ENCODE measurements at places on chromosomes 13 and 19. TPM values are rescaled to one million over a fixed set of nuclear protein-coding genes. Genes with fewer than 3 reads are reported as not detected.
A peak's percentile ranks its signal among the peaks of the same experiment; 100 is the strongest.

Gene ARHGAP33
- 10.6 TPM for polyA plus RNA-seq

Gene CD177
- polyA plus RNA-seq = 91.8 TPM

Gene KL
- polyA plus RNA-seq = 1.2 TPM

Gene ZNF69
- 7.8 TPM for polyA plus RNA-seq

Gene SLITRK1
- polyA plus RNA-seq = 0.23 TPM

Gene CCNE1
- polyA plus RNA-seq = 7.9 TPM

Gene LIM2
- polyA plus RNA-seq = not detected

- no peak for DNase-seq
These were observed 9.8 kb upstream of the CLN5 start for GRCh38 chr13:76982061-76982460.

DNA sequence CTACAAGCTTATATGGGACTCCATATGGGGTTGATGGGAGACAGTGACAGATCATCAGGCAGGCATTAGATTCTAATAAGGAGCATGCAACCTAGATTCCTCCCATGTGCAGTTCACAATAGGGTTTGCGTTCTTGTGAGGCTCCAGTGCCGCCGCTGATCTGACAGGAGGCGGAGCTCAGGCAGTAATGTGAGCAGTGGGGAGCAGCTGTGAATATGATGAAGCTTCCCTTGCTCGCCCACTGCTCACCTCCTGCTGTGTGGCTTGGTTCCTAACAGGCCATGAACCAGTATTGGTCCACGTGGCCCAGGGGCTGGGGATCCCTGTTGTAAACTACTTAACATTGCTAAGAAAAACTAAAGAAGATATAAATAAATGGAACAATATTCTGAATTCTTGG, 378.4 kb downstream of the KCNRG start:
- no peak for DNase-seq

DNA sequence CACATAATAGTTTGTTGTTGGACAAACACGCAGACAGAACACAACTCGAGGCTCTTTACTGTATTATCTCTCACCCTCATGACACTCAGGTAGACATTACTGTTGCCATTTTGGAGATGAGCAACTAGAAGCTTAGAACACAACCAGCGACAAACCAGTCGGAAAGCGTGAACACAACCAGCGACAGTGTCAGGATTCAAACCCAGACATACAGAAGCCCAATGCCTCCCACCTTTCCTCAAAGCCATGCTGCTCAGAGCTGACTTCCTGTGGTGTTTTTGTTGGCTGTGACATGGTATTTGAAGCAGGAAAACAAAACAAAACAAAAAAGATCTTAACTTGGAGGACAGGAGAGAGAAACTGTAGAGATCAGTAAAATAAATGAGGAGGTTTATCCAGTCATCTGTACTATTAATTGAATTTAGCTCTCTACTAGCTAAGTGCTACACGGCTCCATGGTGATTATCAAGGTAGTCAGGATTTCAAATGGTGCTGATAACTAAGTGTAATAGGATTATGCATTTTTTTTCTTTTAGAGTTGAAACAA, 92.1 kb downstream of the STARD13 start:
- no peak for DNase-seq

DNA sequence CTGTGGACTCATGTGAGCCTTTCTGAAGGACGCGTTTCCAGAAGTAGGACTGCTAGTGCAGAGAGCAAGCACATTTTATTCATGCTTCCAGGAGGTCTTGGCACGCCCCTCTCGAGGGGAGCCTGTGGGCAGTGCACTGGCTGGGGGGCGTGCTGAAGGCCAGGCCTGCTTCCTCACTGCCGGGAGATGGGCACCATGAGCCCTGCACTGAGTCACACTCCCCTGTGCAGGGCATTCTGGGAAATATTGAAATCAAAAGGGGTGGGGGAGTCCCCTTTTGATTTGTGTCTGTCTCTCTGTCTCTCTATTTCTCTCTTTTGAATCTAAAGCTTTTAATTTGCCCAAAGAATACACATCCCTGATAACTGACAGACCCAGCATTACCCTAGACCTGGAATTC, 34.0 kb downstream of the DPF1 start:
- DNase-seq = no peak

DNA sequence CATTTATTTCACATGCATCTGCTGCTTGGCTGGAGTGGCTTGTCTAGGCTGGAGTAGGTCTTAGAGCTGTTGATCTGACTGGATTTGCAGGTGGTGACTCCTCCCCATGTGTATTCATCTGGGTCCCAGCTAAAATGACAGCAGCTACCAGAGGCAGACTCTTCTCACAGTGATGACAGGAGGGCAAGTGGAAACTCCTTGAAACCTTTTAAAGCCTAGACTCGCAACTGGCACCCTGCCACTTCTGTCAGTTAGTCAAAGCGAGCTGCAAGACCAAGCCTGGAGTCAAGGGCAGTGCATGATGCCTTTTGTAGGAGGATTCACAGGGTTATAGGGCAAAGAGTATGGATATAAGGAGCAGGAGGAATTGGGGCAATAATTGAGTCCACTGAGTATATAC, 65.2 kb downstream of the TEX26 start:
- DNase-seq = no peak

- DNase-seq = no peak
These were observed 512.2 kb downstream of the LMO7 start for GRCh38 chr13:76148374-76148773.

GRCh38 chr19:7953060-7953459, 9.6 kb upstream of the TIMM44 start:
- DNase-seq = no peak

DNA sequence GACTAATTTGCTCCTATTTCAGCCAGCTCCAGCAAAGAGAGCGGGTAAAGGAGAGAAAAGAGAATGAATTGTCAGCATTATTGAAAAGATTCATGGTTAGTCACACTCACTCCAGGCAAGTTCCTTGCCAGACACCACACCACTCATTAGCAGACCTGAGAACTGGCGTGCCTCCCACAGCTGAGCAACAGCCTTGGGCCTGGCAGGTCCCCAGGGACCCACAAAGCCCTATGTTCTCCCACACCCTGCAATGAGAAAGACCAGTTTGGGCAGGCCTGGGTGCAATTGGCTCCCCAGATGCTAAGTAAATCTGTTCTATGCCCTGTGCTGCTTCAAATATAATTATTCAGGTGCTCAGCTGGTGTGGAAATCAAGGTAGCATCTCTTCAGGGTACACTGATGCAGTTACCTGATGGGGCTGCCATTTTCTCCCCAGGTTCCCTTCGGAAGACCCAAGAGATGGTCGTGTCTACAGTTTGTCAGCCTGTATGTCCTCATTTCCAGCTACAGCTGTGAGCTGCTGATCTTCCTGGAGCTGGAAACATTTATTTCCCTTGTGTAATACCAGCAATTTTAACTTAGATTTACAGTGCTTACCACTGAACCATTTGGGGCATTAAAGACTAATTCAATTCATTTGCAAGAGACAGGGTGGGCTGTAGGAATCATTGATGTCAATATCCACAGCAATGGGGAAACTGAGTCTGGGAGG, 405.0 kb downstream of the COG6 start:
- peak; percentile 70 for DNase-seq

All from sigmoid colon (tissue), 7 donors.